ENCODE measurements at places on chromosomes 12 and 14. TPM values are rescaled to one million over a fixed set of nuclear protein-coding genes. Genes with fewer than 3 reads are reported as not detected.

The RPL36AL gene
- 192 TPM for total RNA-seq

The STXBP6 gene
- 5.8 TPM for total RNA-seq

The DAO gene
- not detected for total RNA-seq

The SSTR1 gene
- under 0.01 TPM for total RNA-seq

The PMCH gene
- total RNA-seq = not detected

DNA sequence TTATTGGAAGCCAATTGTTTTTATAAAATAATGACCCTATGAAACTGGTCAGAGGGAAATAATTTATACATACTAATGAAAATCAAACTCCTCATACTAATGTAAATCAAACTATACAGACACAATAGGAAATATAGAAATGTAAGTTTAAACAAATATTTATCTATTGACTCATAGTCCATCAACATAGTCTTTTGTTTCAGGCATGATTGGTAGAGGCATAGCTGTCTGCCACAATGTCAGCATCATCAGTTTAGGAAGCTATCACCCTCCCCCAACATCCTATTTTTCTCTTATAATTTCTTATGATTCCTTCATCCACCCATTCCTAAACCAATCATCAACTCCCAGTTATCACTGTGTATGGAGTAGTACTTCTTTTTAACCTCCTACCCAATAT lies 117.7 kb downstream of the SLC38A6 start:
- peak; percentile 36 for DNase-seq

DNA sequence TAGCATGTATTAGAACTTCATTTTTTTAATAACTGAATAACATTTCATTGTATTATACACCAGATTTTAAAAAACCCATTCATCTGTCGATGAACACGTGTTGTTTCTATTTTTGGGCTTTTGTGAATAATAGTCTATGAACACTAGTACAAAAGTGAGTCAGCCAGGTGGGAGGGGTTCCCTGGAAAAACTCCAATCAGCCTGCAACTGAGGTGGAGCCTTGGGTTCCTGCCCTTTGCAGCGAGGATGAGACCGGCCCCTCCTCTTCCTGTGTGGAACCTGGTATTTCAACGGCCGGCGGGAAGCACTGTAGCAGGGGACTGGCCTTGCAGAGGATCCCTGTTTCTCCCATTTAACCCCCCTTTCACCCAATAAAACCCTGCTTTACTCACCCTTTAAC lies 56.1 kb downstream of the LMNTD1 start:
- no peak for DNase-seq

DNA sequence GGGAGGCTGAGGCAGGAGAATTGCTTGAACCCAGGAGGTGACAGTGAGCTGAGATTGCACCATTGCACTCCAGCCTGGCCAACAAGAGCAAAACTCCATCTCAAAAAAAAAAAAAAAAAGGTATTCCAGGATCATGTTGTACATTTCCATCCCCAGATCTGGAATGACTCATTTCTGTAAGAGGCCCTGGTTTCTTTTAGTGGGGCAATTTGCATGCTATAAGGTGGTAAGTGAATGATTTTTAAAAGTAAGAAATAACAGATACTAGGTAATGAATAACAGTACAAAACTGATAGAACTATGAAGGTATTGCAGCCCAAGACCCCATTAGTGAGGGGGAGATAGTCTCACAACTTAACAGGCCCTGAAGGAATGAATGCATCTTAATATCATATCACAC lies 17.7 kb upstream of the ADCK1 start:
- no peak for DNase-seq

DNA sequence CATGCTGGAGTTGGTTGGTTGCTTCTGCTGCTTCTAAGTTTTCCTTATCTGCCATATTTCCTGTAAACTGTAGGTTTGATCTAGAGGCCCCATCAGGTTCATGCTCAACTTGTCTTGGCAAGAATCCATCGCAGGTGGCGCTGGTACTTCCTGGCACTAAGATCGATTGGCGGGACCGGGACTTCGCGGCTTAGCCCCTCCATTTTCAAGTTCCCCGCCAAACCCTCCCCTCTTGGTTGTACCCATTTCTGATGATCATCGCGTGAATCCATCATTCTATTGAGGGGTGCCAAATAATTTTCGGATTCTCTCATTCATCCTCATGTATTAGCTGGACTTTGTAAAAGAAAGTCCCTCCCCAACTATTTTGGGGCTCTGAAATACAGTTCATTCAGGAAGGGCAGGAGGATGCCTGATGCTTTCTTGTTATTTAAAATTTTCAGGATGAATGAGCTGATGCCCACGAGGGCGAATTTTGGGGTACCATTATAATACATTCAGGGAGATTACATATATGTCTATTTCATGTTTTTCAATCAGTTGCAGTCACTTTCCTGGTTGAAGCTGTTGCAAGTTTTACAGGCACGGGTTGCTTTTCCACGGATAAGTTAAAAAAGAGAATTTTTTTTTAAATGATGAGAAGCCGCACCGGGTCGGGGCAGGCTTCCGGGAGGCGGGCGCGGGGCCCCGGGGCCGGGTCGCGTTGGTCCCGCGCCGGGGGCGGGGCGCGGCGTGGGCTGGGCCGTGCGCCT lies 395 bp upstream of the BRI3BP start:
- DNase-seq = peak; percentile 84

DNA sequence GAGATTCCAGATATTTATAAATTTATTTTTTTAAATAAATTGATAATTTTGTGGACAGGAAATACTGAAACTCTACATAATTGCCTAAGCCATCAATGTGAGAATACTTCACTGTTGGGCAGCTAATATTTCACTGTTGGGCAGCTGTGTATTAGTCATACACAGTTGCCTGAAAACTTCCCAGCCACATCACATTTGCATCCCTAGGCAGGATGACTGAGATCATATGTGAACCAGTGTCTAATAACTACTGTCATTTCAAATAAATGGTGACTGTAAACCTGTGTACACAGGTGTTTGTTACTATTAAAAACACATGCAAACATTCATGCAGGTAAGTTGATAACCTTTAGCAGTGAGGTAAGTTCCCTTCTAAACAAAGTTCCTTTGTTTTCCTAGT lies 43.9 kb downstream of the TMTC3 start:
- peak; percentile 42 for DNase-seq

DNA sequence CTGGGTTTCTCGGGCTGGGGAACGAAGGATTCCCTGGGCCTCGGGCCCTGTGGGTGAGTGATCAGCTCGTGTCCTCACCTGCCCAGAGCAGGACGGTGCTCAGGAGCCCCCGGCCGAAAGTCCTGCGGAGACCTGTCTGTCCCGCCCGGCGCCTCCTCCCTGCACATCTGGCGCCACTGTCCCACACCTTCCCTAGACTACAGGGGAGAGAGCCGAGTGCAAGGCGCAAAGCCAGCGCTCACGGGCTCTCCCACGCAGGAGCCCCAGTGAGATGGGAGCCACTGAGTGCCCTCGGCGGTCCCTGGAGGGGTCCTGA lies 13.1 kb upstream of the TEX22 start:
- peak; percentile 65 for DNase-seq

DNA sequence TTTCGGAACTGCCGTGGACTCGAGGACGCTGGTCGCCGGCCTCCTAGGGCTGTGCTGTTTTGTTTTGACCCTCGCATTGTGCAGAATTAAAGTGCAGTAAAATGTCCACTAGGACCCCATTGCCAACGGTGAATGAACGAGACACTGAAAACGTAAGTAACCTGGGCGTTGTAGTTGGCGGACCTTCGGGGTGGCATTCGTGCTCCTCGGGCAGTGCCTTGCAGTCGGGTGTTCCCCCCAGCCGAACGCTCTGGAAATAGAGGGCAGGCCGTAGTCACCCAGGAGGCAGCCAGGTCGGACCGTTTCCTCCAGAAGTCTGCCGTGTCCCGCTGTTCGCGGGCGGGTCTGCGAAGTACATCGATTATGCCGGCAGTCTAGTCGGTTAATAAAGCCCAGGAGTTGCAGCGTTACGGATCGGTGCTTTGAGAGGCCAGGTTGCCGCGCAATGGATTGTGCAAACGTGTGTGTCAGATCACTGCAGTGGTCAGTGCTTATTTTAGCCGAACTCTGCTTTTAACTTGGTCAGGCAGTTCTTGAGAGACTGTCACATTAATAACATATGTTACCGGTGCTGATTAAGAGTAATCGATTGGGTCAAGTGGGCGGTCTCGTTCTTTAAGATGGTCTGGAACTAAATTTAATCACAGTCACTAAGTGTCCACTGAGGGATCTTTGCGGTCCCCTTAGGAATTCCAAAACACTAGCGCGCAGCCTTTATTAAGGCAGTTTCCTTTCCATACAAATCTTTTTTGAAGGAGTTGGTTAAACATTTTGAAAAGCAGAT lies 906 bp downstream of the MARK3 start:
- DNase-seq = peak; percentile 44

DNA sequence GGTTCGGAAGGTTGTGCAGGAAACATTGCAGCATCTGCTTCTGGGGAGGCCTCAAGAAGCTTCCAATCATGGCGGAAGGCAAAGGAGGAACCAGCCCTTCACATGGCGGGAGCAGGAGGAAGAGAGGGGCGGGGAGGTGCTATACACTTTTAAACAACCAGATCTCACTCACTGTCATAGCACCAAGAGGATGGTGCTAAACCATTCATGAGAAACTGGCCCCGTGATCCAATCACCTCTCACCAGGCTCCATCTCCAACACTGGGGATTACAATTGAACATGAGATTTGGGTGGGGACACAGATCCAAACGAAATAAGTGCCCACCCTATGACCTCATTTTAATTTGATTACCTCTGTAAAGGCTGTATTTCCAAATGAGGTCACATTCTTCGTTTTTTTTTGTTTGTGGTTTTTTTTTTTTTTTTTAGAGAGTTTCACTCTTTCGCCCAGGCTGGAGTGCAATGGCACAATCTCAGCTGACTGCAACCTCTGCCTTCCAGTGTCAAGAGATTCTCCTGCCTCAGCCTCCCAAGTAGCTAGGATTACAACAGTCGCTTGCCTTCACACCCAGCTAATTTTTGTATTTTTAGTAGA lies 11.4 kb upstream of the ORAI1 start:
- DNase-seq = no peak

DNA sequence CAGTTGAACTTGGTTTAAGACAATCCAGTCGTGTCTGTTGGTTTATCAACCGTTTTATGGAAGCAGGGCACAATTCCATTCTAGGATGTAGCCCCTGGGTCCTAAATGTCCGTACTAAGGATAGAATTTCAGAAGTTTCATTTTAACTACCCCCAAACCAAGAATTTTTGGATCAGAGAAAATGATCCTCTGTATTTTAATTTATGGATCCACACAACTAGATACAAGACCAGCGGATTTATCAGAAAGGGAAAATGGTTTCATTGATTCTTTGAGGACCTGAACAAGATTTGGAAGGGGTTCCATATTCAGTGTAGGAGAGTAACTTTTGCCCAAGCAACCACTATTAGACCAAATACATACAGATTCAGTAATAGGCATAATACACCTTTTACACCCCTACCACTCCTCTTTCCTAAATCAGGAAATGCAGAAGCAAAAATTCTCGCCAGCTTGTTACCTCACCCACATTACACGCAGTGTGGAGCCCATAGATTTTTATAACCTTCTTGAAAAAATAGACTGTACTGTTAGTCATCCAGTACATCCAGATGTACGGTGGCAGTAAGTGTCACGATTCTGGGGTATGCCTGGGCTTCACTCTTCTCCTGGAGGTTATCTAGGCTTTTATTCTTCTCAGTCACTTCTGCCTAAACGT lies 1.4 kb upstream of the FBXL14 start:
- DNase-seq = peak; percentile 83

- no peak for DNase-seq
Observed at GRCh38 chr14:65098586-65098985, 3.7 kb downstream of the MAX start.

GRCh38 chr12:9919443-9919842 lies 12.7 kb downstream of the CLEC2A start:
- DNase-seq = no peak

DNA sequence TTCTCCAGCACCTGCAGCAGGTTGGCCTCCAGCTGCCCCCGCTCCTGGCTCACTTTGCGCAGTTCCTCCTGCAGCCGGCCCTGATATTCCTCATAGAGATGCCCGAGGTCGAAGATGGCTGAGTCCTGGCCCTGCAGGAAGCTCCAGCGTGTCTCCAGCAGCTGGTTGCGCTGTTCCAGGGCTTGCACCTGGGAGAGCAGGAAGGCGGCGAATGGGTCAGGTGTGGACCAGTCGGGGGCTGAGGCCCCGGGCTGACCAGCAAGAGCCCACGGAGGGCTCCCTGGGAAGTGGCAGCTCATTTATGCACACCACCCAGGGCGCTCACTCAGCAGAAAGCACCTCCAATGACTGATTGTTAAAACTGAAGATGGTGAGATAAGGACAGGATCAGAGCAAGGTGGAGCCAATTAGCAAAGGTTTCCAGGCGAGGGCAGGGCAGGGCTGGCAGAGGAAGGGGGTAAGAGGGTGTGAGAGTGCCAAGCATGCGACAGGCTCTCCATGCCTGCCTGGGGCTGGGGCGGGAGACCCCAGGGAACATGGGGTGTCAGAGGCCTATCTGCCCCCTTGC lies 6.3 kb downstream of the KRT80 start:
- peak; percentile 27 for DNase-seq

DNA sequence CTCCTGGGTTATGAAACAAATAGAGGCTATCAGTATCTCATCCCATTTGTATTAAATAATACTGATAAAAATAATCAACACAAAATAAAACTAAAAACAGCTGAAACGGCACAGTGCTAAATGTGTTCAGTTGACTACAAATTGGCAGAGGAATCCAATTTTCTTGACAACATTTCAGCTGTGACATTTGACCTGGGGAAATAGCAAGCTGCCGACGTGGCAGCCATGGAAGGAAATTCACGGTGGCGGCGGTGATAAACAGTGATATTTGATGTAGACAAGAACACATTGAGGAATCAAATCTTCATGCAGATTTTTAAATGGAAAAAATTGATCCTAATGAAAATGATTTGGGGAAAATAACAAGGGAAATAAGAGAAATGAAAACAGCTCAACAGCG lies 159.1 kb upstream of the RTL1 start:
- peak; percentile 1 for DNase-seq

DNA sequence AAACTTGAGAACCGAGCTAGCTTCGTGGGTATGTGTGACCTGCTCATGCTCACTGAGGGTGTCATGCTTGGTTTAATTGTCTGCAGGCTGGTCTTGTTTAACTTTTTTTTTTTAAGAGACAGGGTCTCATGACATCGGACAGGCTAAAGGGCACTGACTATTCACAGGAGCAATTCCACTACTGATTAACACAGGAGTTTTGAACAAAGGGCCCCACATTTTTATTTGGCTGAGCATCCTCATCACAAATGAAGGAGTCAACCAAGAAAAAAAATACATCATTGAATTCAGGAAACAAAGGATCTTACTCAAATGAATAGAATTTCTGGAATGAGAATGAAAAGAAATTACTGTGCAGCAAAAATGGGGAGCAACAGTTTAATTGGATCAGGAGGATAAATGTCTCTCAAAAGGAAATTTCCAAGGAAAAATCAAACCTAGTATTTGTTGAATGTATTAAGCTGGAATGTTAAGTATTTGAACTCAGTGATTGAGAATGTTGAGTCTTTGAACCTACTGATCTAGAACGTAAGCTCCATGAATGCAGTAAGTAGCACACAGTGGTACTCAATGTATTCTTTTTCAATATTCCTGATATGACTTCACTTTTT lies 20.8 kb upstream of the PYROXD1 start:
- peak; percentile 61 for DNase-seq
